Naive thymus-derived CD4-positive, alpha-beta T cell (primary cell): ENCODE measurements at places on chromosomes 6 and 20.
A peak's percentile ranks its signal among the peaks of the same experiment; 100 is the strongest.

DNA sequence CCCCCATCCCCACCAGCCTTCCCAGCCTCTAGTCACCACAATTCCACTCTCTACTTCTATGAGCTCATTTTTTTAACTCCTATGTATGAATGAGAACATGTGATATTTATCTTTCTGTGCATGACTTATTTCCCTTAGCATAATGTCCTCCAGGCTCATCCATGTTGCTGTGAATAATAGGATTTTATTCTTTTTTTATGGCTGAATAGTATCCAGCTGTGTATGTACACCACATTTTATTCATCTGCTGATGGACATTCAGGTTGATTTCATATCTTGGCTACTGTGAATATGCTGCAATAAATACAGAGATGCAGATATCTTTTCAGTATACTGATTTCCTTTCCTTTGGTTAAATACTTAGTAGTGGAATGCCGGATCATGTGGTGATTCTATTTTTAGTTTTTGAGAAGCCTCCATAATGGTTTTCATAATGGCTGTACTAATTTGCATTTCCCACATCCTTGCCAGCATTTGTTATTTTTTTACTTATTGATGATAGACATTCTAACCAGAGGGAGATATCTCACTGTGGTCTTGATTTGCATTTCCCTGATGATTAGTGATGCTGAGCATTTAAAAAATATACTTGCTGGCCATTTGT, 194.9 kb downstream of the PACRG start:
- no peaks in the 10 kb centered on the region for H3K4me1 ChIP-seq
- H3K27ac ChIP-seq, result no peak overlapping the region
- no peak overlapping the region for H3K4me3 ChIP-seq
- DNase-seq, result no peak
- H3K27me3 ChIP-seq, result no peaks in the 10 kb centered on the region

GRCh38 chr20:39290575-39290974, 328.4 kb downstream of the DHX35 start:
- no peak overlapping the region for H3K4me3 ChIP-seq
- no peaks in the 10 kb centered on the region for H3K27me3 ChIP-seq
- H3K27ac ChIP-seq, result no peak overlapping the region
- no peak for DNase-seq

DNA sequence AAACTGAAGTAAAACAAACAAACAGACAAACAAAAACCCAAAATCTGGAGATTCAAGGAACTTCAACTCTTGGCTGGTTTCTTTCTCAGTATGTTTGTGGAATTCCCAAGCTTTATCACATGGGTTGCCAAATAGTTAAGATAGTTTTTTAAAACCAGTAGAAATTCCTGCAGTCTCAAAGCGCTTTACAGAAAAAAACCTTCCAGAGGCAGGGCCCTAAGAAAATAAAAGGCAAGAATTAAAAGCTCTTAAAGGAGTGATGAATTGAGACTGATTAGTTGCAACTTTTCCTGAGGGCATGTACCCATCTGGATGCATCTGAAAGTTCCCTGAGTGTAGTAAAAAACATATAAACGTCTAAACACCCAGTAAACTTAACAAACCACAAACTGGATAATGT, 25.9 kb upstream of the PTCHD4 start:
- no peaks in the 10 kb centered on the region for H3K27me3 ChIP-seq
- no peak overlapping the region for H3K4me3 ChIP-seq
- H3K36me3 ChIP-seq, result no peaks in the 10 kb centered on the region
- no peaks in the 10 kb centered on the region for H3K4me1 ChIP-seq

DNA sequence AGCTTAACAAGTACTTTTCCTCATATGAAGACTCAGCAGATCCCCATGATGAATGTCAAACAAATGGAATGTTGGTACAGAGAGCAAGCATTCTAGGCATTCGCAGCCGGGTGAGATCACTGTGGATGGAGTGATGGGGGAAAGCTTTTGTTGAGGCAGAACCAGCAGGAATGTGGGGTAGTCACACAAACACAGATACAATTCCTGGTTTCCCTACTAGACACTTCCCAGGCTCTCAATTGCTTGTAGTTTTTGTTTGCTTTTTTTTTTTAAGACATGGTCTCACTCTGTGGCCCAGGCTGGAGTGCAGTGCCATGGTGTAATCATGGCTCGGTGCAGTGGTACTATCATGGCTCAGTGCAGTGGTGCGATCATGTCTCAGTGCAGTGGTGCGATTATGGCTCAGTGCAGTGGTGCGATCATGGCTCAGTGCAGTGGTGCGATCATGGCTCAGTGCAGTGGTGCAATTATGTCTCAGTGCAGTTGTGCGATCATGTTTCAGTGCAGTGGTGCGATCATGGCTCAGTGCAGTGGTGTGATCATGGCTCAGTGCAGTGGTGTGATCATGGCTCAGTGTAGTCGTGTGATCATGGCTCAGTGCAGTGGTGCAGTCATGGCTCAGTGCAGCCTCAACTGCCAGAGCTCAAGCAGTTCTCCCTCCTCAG, 15.4 kb upstream of the IER3 start:
- H3K4me3 ChIP-seq, result no peak overlapping the region
- no peak for DNase-seq
- no peak overlapping the region for H3K27ac ChIP-seq

DNA sequence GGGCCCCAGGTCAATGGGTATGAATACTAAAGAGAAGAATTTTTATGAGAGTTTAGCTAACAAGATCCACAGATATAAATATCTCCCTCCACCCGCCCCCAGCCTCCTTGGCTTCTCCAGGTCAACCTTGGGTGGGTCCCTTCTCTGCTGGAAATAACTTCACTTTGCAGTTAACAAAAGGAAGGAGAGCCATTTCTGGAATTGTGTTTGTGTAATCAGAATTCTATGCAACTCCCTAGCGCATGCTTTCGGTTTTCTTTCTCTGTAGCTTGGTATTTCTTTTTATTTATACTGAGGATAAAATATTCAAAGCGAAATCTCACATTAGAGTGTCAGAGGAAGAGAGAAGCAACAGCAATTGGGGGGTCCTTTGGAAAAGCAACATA, 27.1 kb downstream of the RIPOR2 start:
- H3K36me3 ChIP-seq, result peaks cover 21% of the 10 kb centered on the region
- H3K27ac ChIP-seq, result peak overlapping the region; percentile 75
- DNase-seq, result no peak
- peaks cover 81% of the 10 kb centered on the region for H3K4me1 ChIP-seq
- peak overlapping the region; percentile 41 for H3K4me3 ChIP-seq
- H3K27me3 ChIP-seq, result no peaks in the 10 kb centered on the region
